ENCODE measurements at places on chromosomes 7 and 10.

- no peak for DNase-seq
These were observed 93.1 kb upstream of the ZPBP start for GRCh38 chr7:50185951-50186682.

GRCh38 chr7:30800785-30801252 is 29.6 kb downstream of the MINDY4 start:
- peak; percentile 71 for DNase-seq

DNA sequence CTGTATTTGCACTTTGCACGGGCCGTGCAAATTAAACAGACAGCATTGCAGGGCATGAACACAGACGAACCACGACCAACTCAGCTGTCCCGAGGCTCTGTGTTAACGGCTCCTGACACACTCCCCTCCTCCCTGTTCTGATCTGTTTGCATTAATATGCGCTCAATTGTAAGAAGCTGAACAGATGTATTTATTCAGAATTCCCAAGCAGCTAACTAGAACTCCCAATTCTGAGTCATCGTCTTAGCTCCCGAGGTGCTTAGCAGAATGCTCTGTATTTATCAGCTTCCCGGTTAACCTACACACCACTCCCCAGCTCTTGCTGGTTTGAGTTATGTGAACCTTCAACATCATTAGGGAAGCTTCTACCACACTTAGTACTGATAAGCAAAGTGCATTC is 286.4 kb downstream of the PTPRN2 start:
- no peak for DNase-seq

GRCh38 chr10:87058171-87058570 is 36.5 kb downstream of the GLUD1 start:
- no peak for DNase-seq

- no peak for DNase-seq
These were observed 34.5 kb upstream of the CD36 start for GRCh38 chr7:80603940-80604339.

DNA sequence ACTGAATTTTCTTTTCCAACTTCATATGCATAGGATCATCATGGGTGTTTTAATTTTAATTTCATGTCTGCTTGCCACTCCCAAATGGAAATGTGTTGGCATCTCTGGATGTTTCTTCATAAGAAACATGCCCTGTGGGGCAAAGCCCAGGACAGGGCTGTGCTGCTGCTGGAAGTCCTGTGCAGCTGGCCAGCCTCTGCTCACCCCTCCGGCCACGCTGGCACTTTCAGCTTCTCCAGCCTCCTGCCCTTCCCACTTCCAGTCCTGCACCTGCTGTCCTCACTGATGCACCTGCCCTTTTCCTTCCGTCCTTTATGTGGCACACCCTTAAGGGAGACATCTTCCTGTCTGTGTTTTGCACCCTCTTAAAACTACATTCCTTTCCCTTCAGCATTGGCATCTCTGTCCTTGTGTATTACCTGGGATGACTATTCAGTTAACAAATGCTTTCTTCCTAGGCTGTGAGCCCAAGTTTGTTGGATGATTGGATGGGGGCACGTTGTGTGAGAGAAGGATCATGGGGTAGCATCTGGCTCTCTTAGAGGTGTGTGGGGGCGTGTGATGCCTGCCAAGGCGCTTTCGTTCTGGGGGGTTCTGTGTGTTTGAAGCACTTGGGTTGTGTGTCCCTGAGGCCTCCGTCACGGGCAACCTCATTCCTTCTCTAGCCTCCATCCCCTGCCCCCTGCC is 56.8 kb downstream of the TCF7L2 start:
- no peak for DNase-seq

- no peak for DNase-seq
These were observed at the start of gene NUDT13 for GRCh38 chr10:73110345-73110849. NUDT13 (plus strand) TSS chr10:73110455; CDS start chr10:73114366, 3,911 bp downstream.

- DNase-seq: no peak
These were observed 76.2 kb upstream of the NMT2 start for GRCh38 chr10:15244635-15245197.

- DNase-seq: no peak
These were observed 24.7 kb upstream of the SEMA3A start for GRCh38 chr7:84219310-84219709.

DNA sequence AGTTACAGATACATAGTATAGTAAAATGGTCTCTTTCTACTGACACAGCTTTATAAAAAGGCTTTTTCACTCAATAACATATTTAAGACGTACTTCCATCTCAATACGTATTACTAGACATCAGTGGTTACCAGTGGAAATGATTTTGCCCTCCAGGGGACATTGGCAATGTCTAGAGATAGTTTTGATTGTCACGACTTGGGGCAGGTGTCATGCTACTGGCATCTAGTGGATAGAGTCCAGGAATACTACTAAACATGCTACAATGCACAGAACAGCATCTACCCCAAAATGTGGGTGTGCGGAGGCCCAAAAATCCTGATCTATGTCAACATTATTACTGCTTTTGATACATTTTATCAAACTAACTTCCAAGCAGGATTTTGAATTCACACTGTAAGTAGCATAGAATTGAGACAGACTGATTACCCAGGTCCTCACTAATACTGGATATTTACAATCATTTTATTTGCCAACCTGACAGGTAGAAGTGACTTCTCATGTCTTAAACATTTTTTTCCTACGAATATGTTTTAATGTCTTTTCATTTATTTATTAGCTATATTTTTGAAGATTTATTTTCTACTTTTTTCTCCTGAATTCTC is 53.8 kb downstream of the HGF start:
- no peak for DNase-seq

DNA sequence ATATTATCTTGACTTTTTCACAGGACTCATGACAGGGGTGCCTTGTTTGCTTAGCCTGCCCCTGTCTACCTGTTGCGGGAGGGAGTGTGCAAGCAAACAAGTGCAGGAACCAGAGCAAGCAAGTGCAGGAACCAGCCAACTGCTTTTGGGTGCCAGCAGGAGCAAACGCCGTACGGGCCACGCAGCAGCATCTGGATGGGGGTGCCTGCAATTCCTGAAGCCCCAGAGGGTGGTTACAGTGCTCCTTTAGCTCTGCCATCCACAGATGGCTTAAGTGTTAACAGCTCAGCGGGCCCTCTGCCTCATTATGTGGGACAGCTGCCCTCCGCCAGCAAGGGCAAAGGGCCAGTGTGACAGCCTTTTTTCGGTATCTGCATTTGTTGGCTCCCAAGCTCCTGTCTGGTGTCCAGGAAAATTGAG is 83.5 kb downstream of the MICU1 start:
- no peak for DNase-seq

DNA sequence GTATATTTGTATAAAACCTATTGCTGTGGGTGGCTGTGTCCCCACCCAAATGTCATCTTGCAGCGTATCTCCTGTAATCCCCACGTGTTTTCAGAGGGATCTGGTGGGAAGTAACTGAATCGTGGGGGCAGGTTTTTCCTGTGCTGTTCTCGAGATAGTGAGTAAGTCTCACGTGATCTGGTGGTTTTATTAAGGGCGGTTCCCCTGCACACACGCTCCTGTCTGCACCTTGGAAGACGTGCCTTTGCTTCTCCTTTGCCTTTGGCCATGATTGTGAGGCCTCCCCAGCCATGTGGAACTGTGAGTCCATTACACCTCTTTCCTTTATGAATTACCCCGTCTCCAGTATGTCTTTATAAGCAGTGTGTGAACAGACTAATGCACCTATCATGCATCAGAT is 97.6 kb downstream of the DYNC2I1 start:
- no peak for DNase-seq

- no peak for DNase-seq
These were observed 254.5 kb downstream of the SORCS3 start for GRCh38 chr10:104895541-104895940.

- DNase-seq: no peak
These were observed 38.5 kb upstream of the LOXL4 start for GRCh38 chr10:98306501-98306900.

DNA sequence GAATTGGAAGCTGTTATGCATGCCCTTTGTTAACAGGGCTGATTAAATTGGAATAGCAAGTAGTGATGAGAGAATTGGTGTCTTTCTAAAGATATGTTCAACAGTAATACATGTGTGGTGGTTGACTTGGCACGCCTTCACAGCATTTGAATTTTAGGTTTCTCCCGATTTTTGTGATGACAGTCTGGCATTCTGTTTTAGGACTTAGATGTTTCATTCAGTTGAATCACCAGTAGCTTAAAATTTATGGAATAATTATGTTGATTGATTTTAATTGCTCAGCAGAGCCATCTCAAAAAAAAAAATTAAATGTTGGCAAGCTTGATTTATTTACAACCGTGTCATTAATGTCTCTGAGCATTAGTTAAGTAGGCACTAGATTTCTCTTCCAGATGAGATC is 219.7 kb downstream of the CSTF2T start:
- DNase-seq: no peak

DNA sequence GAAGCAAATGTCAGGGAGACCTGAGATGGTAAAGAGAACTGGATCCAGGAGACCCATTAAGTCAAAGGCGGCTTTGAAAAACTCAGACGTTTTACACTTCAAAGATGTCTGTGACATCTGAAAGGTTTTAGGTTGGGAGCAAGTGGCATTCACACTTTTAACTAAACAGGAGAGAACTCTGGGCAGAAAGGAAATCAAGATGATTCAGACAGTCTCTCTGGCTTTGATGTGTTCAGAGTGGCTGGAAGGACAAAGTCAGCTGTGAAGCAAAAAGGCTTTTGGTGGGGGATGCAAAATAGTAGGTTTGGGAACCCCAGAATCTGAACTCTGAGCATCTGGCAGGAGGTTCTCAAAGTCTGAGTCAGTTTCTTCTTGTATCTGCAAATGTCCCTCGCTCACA is 66.6 kb downstream of the PRKCQ start:
- no peak for DNase-seq

- DNase-seq: no peak
These were observed 10.9 kb upstream of the EXOC6 start for GRCh38 chr10:92837456-92837855.

GRCh38 chr7:28732071-28732869 is 225.9 kb downstream of the TRIL start:
- no peak for DNase-seq

- DNase-seq: no peak
These were observed 83.1 kb upstream of the IGFBP3 start for GRCh38 chr7:46003896-46004875.

- DNase-seq: no peak
These were observed 218.7 kb downstream of the ABCA13 start for GRCh38 chr7:48389977-48390376.

DNA sequence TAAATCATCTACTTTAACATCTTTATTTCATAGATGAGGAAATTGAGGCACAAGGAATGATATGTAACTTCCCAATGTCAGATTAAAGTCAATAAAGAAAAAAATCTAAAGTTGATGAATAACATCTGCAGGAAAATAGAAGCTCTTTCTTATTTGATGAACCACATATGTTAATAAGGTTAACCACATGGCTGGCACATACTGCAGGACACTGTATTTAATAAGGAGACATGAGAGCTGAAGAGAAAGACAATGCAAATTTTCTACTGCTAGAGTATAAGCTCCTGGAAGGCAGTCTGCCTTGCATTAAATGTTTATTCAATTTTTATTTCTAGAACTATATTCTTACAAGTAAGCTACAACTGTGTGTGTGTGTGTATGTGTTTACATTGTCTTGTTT is 4.4 kb downstream of the RAB11FIP2 start:
- DNase-seq: no peak

DNA sequence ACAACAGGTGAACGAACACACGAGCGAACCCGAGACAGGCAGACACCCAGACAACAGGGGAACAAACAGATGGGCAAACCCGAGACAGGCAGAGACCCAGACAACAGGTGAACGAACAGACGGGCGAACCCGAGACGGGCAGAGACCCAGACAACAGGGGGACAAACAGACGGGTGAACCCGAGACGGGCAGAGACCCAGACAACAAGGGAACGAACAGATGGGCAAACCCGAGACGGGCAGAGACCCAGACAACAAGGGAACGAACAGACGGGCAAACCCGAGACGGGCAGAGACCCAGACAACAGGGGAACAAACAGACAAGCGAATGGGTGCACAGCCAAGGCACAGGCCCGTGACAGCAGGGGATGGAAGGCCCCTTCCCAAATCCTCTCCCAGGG is 264.7 kb downstream of the ELFN1 start:
- DNase-seq: no peak

DNA sequence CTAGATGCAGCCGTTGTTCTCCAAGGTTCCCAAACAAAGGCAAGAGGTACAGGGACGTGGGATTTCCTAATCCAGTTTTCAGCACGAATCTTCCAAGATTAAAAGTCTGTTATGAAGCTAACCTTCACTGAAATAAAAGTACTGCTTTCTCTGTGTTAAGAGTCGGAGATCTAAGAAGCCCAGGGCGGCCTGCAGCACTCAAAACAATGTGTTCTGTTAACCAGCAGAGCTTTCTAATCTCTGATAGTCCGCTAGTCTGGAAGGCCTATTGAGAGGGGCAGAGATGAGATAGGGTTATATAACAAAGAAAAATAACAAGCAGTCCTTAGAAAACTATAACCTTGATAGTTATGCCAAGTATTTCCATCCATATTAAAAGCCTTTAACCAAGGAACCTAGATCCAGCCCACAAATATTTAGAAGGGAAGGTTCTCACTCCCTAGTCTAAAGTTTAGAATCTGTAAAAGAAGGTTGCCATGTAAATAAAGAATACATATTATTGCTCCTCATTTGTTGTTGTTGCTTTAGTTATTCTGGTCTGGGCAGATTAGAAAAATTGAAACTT is 106.3 kb upstream of the SVIL start:
- no peak for DNase-seq

- no peak for DNase-seq
These were observed 9.3 kb downstream of the RCC1L start for GRCh38 chr7:75064291-75064690.

All from D721Med (cell line).